ENCODE measurements at places on chromosomes 5 and 9.

GRCh38 chr5:42767491-42768105 lies 11.0 kb downstream of the CCDC152 start:
- DNase-seq: peak; percentile 41

- DNase-seq: no peak
Measured at GRCh38 chr5:68817632-68818031, 276.2 kb upstream of the SLC30A5 start.

DNA sequence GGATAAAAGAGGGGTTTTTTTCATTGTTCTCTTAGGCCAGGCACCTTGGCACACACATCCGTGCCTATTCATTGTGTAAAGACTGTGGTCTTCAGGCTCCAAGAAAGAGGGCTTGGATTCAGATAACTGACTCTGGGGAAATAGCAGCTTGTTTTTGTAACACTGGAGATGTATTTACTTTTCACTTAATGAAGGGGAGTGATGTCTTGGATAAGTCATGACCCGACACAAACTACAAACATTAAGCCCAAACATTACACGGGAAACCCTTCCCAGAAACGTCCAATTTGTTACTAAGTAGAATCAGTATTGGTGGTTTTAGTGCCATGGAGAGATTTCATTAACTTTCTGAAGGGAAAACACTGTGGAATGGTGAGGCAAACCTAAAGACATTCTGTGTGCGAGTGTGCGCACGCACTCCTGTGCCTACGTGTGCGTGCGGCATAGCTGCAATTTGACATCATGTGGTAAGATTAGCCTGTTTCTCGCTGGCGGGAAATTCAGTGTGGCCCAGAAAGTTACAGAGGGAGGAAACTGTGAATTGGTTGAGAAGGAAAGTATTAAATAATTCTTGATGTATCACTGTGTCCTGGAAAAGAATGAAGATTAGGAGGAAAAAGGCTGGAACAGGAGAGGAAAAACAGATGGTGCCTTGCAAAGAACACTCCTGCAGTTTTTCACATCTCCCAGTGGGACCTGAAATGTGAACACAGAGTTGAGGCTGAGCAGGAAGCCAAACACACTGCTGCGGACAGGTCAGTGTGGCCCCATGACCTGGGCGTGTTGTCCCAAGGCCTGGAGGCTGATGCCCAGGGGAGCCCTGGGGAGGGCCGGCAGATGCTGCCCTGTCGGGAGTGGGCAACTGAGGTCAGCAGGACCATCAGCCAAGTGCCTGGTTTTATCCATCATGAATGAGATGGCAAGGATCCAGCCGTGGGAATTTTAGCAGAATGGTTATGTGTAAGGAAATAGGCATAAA lies 108.5 kb downstream of the GAS1 start:
- DNase-seq: no peak

- DNase-seq: no peak
Measured at GRCh38 chr5:79602889-79603288, 9.4 kb upstream of the TENT2 start.

GRCh38 chr5:125536095-125536494 lies 789.7 kb upstream of the ZNF608 start:
- DNase-seq: no peak

- no peak for DNase-seq
Measured at GRCh38 chr9:81162361-81162760, 527.0 kb downstream of the TLE1 start.

GRCh38 chr5:120895660-120896059 lies 431.6 kb downstream of the PRR16 start:
- DNase-seq: no peak

GRCh38 chr5:66769839-66770617 lies 173.8 kb downstream of the MAST4 start:
- peak; percentile 30 for DNase-seq

DNA sequence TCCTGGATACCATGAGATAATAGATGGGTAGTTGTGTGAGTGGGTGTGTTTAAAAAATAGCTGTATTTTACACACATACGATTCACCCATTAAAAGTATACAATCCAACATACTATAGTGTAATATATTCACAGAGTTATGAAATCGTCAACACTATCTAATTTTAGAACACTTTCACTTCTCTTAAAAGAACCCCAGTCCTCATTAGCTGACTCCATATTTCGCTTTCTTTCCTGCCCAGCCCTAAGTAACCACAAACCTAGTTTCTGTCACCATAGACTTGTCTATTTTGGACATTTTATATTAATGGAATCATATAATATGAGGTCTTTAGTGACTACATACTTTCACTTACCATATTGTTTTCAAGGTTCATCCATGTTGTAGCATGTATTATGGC lies 63.8 kb upstream of the S1PR3 start:
- peak; percentile 84 for DNase-seq

GRCh38 chr5:34616651-34617050 lies 39.5 kb upstream of the RAI14 start:
- DNase-seq: no peak

DNA sequence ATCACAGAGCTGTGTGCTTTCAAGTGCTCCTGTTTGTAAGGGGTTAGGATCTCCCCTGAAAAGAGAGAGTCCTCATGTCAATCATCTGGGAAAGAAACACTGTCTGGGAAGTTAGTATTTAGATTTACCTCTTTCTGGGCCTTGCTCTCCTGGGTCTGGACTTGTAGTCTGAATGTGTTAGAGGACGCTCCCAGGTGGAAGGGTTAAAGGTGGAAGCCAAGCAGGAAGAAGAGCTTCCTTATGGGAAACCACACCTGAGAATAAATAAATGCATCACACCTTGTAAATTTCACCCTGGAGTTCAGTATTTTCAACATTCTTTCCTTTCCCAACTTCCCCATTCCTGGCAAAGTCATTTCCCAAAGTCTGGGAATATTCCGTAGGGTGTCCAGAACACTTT lies 1.3 kb downstream of the PLGRKT start:
- DNase-seq: no peak

GRCh38 chr9:128245421-128246151 lies 30.2 kb downstream of the GOLGA2 start:
- peak; percentile 89 for DNase-seq

DNA sequence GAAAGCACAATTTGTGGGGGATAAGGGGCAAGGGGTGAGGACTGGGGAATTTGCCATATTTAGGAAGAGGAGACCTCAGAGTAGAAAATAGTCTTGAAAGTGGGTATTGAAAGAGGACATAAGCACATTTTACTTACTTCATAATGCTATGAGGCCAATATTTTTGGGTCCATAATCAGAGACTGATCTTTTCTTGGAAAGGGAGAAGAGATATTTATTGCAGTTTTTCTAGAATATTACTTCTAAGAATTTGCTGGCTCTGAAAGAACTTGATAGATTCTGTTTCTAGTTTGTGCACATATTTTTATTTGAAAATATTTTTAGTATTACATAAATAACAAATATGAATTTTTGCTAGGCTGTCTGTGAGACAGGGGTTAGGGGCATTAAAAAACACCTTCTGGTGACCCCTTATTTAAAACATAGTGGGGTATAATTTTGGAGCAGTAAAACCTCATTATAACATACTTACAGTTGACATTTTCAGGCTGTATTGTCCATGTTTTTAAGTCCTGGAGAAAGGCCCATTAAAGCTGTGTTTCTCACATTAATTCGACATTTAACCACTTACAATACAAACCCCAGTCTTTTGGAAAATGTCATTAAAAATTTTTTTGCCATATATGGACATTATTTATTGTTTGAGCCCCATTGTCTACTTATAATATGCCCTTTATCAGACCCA lies 118.9 kb upstream of the NFIB start:
- no peak for DNase-seq

- DNase-seq: peak; percentile 61
Measured at GRCh38 chr5:926417-927171, 33.9 kb downstream of the TRIP13 start.

- peak; percentile 10 for DNase-seq
Measured at GRCh38 chr5:113447498-113448050, 12.8 kb upstream of the TSSK1B start.

GRCh38 chr5:172274951-172275753 lies 8.4 kb downstream of the UBTD2 start:
- no peak for DNase-seq

DNA sequence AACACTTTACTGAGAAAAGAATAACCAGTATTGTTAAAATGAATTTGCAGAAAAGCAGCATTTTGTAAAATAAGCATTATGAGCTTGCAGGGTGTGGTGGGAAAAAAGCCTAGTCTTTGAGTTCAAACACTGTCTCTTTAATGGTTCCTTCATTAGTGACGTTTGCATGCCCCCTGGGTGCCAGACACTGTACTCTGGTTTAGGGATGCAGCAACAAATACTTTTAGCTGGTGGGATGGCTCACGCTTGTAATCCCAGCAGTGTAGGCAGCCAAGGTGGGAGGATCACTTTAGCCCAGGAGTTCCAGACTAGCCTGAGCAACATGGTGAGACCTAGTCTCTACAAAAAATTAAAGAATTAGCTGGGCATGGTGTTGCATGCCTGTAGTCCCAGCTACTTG lies 62.3 kb downstream of the MAST4 start:
- DNase-seq: no peak
